ENCODE measurements at places on chromosomes 7 and 10.
A peak's percentile ranks its signal among the peaks of the same experiment; 100 is the strongest.

DNA sequence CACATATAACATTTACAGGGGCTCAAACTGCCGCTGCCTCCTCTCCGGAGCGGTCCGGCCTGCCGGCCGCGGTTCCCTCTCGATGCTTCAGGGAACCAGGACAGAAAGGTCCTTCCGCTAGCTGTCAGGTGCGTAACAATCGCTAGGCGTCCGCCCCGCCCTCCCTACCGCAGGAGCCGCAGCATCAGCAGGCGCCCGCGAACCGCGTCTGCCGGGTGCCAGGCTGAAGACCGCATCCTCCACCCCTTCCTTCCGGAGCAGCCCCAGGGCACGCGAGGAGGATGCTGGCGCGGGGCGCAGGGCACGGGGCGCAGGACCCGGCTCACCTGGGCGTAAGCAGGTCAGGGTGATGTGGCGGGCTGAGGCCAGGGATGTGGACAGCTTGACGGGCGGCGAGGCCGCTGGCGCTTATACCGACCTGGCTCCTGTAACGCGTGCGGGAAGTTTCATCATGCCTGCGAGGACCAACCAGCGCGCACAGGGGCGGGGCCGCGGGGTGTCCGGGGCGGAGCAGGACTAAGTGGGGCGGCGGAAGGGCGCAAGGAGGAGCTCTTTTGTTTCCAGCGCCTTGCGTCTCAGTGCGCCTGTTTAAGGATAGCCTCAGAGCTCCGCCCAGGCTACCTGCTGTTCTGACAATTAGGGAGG lies at the start of gene ASNS:
Gene ASNS, minus strand, starts transcription at position 384 of the 645 bp plus-strand sequence. CDS start 3,252 bp downstream, outside the sequence.
- DNase-seq, result peak; percentile 89

- DNase-seq, result peak; percentile 11
These were observed 201.3 kb downstream of the JCAD start for GRCh38 chr10:29857843-29858701.

DNA sequence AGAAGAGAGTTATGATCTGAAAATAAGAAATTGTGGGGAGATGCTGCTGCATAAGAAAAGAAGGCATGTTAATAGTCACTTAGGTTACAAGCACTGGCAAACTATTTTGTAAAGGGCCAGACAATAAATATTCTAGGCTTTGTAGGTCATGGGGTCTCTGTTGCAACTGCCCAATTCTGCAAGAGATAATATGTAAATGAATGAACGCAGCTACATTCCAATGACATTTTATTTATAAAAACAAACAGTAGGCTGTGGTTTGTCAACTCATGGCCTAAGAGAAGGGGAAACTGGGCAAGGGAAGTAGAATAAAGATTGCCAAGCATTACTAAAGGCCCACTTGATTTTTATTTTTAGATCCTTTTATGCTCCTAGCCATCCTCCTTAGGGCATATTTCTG lies 133.1 kb downstream of the RAPGEF5 start:
- DNase-seq, result no peak

- no peak for DNase-seq
These were observed 868 bp upstream of the PDCD4 start for GRCh38 chr10:110870823-110871297.

GRCh38 chr7:39507866-39508551 lies 58.2 kb upstream of the YAE1 start:
- no peak for DNase-seq

GRCh38 chr7:7665031-7665430 lies 24.5 kb downstream of the UMAD1 start:
- no peak for DNase-seq

- no peak for DNase-seq
These were observed 539.5 kb upstream of the FZD8 start for GRCh38 chr10:36181426-36182178.

DNA sequence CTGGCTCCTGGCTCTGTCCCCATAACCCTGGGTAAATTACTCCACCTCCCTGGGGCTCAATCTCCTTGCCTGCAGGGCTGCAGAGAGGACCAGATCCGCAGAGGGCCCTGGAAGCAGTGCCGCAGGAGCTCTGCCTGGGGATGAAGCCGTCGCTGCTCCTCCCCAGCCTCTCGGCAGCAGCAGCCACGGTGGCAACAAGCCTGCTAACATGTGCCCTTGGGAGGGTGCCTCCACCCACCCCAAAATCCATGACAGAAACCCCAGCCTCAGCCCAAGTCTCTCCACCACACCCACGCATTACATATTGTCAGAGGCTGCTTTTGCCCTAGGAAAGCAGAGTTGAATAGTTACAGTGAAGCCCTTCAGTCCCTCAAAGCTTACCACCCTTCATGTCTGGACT lies 486.4 kb upstream of the FOXK1 start:
- DNase-seq, result no peak

- DNase-seq, result no peak
These were observed 40.6 kb downstream of the MICALL2 start for GRCh38 chr7:1418505-1419309.

DNA sequence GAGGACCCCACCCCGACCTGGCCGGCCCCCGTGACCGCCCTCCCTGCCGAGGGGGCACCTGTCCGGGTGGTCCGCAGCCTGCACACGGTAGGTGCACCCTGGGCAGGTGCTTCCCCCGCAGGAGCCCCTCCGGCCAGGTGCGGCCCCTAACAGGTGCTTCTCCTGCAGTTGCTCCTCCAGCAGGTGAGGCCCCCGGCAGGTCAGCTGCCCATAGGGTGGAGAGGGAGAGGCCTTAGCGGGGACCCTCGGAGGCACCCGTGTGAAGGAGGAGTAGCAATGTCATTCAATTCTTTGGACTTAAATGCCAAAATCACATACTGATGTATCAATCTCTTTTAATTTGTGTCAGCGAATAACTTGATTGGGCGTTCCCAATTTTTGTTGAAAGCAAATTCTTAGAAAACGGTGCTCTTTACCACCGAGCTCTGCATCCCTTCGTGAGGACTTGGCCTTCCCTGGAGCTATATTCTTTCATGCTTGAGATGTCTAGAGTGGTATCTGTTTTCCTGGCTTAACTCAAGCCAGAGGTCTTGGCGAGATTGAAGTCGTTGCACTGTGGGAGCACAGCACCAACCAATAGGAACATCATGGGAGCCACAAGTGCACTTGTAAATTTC lies 738 bp upstream of the NCAPG2 start:
- DNase-seq, result no peak

GRCh38 chr10:118563373-118563890 lies 32.0 kb downstream of the PRLHR start:
- no peak for DNase-seq

DNA sequence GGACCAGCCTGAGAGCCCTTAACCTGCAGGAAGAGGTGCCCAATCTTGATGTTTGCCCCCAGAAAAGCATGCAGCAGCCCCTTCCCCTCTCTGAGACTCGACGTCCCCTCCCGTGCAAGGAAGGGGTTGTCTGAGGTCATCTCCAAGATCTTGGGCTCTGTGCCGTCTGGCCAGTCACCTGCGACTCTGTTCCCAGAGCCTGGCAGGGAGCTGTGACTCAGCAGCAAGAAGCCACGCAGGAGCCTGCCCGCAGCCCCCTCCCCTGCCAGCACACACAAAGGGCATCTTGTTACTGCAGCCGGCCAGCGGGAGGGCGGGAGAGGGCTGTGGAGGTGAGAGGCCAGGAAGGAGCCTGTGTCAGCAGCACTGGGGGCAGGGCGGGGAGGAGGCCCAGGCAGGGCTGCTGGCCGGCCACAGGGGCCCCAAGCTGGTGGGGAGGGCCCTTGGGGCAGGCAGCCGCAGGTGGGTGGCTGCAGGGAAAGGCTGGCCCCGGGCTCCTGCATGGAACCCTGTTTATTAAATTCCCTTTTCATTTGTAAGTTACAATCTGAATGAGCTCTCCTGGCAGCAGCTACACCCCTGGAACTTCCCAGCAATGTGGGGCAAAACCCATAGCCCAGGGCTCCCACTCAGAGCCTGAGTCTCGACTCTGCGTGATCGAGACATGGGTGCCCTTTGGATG lies 103.7 kb upstream of the ZMIZ1 start:
- DNase-seq, result peak; percentile 73

DNA sequence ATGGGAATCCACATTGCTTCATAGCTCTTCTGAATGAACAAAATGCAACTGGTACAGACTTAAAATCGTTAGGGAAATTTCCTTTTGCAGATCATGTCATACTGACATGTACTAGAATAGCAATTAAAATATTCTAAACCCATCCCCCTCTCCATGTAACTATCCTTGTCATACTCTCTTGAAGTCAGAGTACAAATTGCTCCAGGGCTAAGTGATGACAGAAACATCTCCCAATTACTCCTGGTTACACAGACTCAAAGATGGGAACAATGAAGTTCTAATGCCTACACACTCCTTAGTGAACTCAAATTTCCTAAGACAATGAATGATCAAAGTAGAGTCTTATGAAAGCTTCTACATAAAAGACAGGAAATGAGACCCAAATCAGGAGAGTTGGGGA lies 87.2 kb downstream of the PDE1C start:
- DNase-seq, result no peak

- DNase-seq, result no peak
These were observed 42.0 kb upstream of the PCLO start for GRCh38 chr7:83204715-83205114.

DNA sequence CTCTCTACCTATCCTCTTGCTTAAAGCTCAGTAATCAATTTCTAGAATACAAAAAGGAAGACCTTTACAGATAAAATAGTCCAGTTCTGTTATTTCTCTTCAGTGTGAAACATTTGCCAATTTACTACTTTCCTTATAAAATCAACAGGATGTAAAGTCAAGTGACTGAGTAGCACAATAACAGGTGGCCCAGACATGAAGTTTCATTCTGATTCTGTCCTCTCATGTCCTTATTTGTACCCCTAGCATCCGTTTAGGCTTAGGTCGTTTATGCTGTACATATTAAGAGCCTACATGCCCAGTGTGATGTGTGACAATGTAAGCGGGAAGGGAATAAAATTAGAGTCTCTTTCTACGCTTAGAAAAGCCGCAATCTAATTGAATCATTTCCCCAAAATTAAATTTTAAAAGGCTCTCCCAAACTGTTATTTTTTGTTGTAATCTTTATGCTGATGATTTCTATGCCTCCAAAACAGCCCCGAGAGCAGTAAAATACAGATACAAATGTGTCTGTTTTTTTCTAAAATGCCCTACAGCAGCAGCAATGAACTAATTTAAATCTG lies 29.1 kb downstream of the EPC1 start:
- no peak for DNase-seq

GRCh38 chr10:47031901-47032465 lies 120.8 kb downstream of the PTPN20 start:
- DNase-seq, result no peak

- DNase-seq, result no peak
These were observed 350.1 kb upstream of the AOAH start for GRCh38 chr7:37074370-37074769.

GRCh38 chr7:94190599-94191061 lies 186.5 kb upstream of the BET1 start:
- DNase-seq, result no peak

DNA sequence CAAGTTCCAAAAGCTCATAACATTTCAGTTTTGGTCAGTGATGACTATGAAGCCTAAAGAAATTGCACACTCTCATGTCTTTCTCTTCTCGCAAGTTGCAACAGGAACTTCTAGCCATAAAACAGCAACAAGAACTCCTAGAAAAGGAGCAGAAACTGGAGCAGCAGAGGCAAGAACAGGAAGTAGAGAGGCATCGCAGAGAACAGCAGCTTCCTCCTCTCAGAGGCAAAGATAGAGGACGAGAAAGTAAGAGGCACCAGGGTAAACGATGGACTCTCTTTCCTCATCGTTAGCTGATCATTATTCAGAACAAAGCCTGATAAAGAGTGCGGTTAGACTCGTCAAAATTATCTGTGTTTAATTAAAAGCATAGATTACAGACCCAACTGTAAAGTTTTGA lies 94.7 kb downstream of the HDAC9 start:
- DNase-seq, result no peak

DNA sequence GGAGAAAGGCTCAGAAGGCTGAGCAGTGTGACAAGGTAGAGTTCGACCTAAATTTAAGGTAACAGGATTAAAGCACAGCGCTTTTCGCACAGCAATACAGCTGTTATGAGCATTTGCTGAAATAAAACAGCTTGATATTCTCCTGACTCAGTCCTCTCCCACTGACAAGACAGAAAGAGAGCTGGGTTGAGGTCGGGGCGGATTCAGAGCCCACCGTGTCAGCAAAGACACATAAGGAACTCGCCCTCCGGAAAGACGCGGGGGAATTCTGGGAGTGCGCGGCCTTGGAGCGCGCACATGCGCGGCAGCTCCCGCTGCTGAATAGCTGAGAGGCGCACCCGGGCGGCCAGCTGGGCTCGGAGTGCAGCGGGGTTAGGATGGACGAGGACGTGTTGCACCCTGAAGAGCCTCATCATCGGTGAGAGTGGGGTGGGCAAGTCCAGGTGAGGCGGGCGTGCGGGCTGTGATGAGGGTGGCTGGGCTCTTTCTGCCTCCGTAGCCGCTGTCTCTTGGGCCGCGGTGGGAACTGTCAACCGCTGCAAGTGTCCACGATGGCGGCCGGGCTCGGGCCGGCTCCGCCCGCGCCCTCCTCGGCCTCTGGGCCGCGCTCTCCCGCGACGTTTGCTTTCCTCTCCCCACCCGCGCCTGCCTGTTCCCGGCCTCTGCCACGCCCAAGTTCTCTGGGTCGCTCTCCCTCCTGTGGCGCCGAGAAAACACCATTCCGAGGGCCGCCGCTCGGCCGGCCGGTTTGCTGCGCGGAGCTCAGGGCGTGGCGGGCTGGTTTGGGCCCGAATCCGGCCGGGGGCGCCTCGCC lies 120.6 kb downstream of the LYZL1 start:
- peak; percentile 36 for DNase-seq

- no peak for DNase-seq
These were observed 129.1 kb downstream of the SND1 start for GRCh38 chr7:127781081-127781480.

- no peak for DNase-seq
These were observed 10.5 kb upstream of the MDFIC start for GRCh38 chr7:114911411-114911810.

DNA sequence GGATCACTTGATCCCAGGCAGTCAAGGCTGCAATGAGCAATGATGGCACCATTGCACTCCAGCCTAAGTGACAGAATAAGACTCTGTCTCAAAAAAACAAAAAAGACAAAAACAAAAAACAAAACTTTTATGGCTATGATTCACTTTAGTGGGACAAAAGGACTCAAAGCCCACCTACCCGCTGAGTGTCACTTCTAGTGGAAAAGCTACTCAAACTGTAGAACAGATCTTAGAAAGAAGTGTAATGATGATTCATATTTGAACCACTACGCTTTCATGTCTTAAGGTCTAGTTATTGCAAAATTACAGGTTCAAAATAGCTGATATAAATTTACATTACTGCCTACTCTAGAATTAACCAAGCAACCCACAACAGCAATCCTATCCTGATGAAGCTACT lies 47.1 kb upstream of the OTUD1 start:
- no peak for DNase-seq

GRCh38 chr10:88417387-88418030 lies 165.6 kb downstream of the RNLS start:
- DNase-seq, result no peak

- DNase-seq, result no peak
These were observed 110.8 kb downstream of the MYL10 start for GRCh38 chr7:101518336-101518735.

GRCh38 chr10:71475243-71475871 lies 78.6 kb downstream of the CDH23 start:
- no peak for DNase-seq
